ENCODE measurements at places on chromosomes 5 and 9.

DNA sequence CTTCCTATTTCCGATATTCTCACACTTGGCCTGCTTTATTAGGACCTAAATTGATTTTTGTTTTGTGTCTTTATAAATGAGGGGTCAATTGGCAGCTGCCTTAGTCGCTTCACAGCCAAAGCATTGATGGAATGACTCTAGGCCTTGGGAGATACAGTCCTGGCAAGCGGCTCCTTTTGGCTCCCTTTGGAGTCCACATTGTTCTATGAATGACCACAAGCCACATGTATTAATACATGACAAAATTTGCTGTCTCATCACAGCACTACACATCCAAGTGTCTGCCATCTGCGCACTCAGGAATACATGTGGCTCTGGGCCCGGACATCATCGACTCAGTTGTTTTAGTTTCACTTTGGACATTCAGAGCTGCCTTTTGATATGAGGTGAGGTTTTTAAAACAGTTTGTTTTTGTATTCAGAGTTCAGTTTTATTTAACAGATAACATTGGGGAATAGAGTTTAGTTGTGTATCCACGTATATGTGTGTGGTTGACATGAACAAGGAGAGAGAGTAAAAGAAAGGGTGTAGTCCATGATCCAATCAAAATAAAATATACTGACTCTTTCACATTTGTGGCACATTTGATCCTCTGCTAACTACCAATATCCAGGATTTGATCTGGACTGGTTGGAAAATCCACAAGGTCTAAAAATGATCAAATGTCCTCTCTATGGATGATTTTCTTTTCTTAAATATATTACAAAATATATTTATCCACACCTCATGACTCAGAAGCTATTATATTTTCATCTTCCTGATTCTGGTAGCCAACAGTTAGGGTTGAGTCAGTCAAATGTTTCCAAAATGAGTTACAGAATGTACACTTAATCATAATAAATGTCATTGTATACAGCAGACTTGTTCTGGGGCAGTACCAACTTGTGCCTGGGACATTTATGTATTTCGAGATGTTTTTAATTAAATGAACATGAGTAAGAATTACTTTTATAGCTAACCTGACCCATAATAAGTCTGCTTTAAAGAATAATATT lies 114.0 kb upstream of the MTAP start:
- DNase-seq: no peak

DNA sequence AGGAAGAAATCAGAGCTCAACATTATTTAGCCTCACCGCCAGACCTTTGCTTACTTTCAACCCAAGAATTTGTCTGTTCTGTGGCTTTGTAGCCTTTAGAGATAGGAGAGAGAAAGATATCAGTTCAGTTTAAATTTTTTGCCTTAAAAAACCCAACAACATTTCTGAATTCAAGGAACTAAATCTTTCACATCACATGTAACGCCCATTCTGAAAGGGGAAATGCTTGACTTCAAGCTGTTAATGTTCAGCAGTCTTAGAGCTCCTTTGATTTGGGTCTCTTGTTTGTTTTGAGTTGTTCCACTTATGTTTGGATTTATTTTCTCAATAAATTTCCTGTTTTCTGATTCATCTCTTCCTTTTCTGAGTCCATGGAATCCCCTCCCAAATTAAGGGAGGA lies 294.5 kb downstream of the ARHGAP26 start:
- DNase-seq: no peak

GRCh38 chr9:116288658-116289057 lies 135.1 kb downstream of the PAPPA start:
- no peak for DNase-seq

DNA sequence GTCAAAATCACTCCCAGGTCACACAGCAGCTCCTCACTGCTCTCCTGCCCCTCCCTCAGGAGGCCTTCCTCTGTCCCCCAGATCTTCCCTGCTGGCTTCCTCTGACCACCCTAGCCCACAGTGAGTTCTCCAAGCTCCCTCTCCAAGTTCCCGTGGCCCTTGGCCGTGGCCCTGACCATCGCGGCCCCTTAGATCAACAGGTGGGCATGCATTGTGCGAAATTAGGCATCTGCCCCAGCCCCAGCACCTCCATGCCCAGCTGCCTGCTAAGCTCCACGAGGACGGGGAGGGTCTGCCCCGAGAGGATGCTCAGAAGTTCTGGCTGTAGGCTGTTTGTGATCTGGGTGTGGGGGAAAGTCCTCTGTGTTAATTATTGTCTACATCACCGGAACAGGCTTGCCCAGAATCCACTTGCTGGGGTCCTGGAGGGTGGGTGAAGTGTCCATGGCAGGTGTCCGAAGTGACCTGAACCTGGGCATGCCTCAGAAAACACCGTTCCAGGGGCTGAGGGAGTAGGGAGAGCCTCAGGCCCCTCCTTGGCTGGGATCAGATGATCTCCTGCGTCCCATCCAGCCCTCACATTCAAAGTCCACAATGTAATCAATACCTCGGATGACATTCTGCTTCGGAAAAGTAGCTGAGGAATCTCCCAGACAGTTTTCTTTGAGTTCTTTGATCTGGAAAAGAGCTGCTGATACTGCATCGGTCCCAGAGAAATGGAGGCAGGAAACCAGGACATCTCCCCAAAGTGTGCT lies 194.8 kb downstream of the PAX5 start:
- no peak for DNase-seq

DNA sequence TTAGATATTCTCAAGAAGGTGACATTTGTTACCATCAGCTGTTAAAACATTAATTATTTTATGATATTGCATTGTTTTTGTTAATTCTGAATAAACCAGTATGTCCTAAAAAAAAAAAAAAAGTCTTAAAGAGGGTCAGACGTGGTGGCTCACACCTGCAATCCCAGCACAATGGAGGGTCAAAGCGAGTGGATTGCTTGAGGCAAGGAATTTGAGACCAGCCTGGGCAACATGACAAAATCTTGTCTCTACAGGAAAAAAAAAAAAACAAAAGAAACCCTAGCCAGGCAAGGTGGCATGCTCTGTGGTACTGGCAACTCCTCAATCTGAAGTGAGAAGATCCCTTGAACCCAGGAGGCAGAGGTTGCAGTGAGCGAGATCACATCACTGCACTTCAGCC lies 46.8 kb downstream of the CYLC2 start:
- DNase-seq: no peak

GRCh38 chr9:122207096-122207495 lies 21.7 kb downstream of the LHX6 start:
- DNase-seq: no peak

GRCh38 chr5:57037355-57037754 lies 85.4 kb upstream of the MIER3 start:
- DNase-seq: no peak

DNA sequence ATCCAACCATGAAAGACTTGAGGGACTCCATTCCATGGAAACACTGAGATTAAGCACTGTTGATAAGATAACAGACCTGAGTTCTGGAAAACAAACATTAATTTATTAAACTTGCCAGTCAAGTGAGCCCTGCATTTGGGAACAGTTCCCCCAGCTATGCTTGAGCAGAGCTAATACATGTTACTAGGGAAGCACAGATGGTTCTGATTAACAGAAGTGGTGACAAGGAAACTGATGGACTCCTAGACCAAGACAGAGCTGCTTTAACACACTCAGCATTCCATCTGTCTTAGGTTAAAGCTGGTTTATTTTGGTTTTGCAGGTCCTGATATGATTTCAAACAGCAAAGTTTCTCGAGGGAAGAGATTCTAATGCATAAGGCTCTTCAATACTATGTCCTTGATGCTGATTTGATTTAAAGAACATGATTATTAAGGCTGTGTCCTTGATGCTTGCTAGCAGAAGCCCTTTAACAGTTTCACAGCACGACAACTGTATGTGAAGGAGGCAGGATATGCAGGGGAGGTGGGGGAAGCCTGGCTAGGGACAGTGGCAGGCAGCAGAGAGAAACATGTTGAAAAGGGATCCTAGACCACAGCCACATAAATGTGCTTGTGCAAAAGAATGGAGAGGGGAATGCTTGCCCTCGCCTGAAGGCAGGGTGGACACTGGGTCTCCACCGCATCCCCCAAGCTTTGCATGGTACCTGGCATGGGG lies 66.2 kb downstream of the ACTBL2 start:
- DNase-seq: no peak

- no peak for DNase-seq
Observed at GRCh38 chr5:113067635-113068344, 91.2 kb downstream of the DCP2 start.

GRCh38 chr5:35694481-35694880 lies 76.8 kb downstream of the SPEF2 start:
- no peak for DNase-seq

DNA sequence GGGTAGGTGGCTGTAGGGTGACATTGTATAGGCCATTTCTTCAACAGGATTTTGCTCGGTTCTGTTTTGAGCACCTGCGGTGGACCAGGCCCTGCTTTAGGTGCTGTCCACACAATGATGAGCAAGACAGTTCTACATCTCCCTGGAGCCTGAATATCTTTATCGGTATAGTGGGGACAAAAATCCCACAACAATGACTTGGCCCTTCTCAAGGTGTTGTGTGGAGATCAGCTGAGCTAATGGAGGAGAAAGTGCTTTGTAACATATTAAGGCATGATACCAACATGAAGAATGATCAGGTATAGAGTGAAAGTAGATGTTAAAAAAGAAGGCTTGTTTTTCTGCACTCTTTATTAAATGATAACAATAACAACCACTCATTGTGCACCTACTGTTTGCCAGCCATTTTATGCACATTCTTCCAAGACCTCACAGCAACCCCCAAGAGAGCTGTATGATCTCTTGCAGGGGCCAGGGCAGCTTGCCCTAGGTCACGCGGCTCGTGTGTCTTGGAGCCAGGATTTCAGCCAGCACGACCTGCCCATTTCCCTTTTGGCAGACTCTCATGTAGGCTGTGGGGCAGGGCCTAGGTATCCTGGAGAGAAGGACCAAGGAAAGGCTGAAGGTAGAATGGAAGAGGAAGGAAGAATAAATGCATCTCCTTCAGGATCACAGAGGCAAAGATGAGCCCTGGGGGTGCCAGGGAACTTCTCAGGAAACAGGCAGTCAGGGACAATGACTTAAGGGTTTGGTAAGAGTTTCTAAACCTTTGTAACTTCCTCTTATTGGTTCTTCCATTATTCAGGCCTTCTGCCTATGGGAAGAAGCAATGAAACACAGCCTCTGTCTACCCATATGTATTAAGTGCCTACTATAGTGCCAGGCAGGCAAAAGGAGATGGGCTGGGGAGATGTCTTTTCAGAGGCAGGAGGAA lies 50.0 kb upstream of the PPARGC1B start:
- no peak for DNase-seq

- DNase-seq: no peak
Observed at GRCh38 chr5:108661590-108662219, 86.0 kb upstream of the FER start.

- no peak for DNase-seq
Observed at GRCh38 chr5:69485471-69485870, 7.1 kb upstream of the OCLN start.

GRCh38 chr9:33165263-33166151 lies 1.6 kb downstream of the B4GALT1 start:
- DNase-seq: peak; percentile 37

DNA sequence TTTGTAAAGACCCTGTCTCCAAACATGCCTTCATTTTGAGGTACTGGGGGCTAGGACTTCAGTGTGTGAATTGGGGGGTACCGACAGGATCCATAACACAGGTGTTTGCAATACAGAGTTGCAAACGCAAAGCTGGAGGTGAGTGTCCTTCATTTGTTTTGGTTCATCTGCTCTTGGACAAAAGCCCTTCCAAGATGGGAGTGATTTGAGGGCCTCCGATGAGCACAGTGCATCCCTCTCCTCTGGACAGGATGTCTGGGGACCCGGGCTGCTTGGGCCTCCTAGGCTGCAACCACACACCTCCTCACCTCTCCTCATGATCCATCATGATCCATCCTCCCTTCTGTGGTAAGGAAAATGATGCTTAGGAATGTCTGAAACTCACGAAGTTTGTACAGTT lies 23.8 kb downstream of the FGD3 start:
- DNase-seq: no peak

- no peak for DNase-seq
Observed at GRCh38 chr5:103211576-103212561, 46.7 kb upstream of the MACIR start.

GRCh38 chr5:54608423-54609085 lies 91.0 kb downstream of the SNX18 start:
- no peak for DNase-seq

GRCh38 chr5:138466125-138466899 lies 1.0 kb downstream of the EGR1 start:
- DNase-seq: no peak
